ENCODE measurements at places on chromosomes 5 and 9.
A peak's percentile ranks its signal among the peaks of the same experiment; 100 is the strongest.

DNA sequence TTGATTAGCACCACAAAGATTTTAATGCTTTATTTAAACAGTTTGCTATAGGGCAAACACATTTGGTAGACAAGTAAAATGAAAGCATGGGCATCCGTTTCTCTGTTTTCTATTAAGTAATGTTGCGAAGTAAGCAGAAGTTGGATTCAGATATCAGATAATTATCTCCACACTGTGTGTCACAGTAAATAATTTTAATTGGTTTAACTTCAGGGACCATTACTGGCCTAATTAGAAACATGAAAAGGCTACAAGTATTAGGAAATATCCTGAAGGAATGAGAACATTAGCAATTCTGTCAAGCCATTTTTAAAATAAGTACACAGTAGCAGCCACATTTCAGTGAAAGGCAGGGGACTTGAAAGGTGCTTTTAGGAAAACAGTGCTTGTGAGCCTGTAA, 975.4 kb downstream of the NR2F1-AS1 start:
- no peak for DNase-seq

DNA sequence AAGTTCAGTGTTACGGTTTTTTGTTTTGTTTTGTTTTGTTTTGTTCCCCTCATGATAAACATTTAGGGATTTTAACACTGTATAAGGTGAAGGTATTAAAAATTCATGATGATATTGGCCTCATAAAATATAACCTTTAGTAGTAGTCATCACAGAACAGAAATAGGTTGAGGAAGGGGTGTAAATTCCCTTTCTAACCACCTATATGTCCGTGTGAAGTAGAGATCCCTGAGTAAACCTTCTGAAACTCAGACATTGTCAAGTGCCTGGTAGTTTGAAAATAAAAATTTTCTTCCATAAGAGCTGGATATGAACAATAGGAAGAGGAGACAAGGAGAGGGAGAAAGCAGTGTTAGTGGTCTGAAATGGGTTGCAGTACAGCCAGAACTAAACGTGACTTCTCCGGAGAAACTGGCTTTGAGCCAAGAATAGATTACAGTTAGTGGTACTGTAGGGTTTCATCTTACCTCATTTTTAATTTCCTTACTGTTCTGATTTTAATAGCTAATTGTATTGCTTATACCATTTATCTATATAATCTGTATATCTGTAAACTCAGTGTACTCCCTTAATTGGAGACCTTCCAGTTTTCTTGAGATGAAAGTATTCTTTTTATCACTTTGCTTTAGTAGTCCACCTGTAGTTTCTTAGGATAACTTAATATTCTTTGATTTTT, 18.3 kb downstream of the UGCG start:
- DNase-seq = no peak

DNA sequence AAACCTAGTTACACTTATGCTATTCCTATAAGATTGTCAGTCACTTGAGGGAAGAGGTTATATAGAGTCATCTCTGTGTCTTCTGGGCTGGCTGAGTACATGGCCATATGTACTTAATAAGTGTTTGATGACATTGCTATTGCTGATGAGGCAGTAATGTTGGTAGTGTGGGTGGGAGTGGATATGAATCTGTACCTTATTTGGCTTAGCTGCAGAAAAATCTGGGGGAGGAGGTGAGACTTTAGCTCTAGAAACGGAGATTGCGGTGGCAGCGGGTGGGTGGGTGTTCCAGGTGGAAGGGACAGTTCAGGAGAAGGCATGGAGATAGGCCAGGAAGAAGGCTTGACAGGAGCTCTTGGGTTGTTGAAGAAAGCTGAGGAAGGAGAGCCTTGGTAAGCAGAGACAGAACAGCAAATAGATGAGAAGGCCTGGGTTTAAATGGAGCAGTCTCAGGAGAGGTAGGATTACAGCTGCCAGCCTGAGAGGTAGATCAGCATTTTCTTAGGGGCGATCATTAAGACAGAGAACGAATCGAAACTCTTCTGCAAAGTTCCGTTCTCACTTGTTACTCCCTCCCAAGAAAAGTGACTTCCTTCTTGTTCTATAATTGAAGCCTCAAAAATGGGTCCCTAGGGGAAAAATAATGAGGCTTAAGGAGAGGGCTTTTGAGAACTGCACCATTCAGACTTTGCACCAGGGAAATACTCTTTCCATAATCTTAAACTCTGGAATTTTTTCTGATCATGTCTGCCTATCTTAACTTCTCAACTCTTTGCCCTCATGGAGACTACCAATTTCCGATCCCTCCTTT, 160.5 kb downstream of the UNC13B start:
- no peak for DNase-seq

- DNase-seq = no peak
Observed at GRCh38 chr5:98110282-98110691, 663.2 kb upstream of the RGMB start.

- DNase-seq = no peak
Observed at GRCh38 chr5:31770998-31771397, 132.1 kb downstream of the PDZD2 start.

GRCh38 chr5:194603-195209, 3.4 kb downstream of the LRRC14B start:
- no peak for DNase-seq

- no peak for DNase-seq
Observed at GRCh38 chr9:130159915-130160670, 12.1 kb upstream of the NCS1 start.

DNA sequence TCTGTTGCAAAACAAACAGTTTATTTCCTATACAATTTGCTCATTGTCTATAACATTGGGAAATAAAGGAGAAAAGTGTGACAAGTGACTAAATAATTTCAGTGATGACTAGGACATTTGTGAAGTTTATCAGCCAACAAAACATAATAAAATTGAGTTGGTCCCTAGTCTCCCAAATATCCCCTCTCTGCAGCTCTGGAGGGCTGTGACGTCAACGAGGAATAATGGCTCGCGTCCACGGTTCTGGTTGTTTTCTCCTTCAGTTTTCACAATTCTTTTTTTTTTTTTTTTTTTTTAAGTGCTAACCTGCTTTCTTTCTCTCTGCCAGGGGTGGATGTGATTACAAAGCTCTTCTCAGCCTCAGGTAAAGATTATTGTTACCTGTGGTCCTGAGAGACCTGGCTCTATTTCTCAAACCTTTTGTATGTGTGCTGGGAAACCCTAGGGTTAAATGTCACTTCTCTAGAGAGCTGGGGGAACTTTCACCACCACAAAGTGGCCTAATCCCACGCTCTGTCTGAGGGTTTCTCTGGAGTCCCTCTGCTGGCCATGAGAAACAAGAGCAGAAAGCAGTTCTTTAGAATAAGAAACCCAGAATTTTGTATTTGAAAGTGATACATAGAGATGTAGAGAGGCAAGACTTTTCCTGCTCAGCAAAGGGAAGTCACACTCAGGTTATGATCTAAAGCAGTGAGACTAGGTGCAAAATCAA, 36.2 kb upstream of the ANKRD55 start:
- DNase-seq = peak; percentile 11

- no peak for DNase-seq
Observed at GRCh38 chr9:123127512-123128075, 94.1 kb downstream of the GPR21 start.

- DNase-seq = no peak
Observed at GRCh38 chr5:123261752-123262151, 161.5 kb downstream of the CEP120 start.

- peak; percentile 71 for DNase-seq
Observed at GRCh38 chr9:129068990-129069861, 11.7 kb upstream of the DOLPP1 start.

- no peak for DNase-seq
Observed at GRCh38 chr5:137622850-137623249, 113.0 kb downstream of the KLHL3 start.

DNA sequence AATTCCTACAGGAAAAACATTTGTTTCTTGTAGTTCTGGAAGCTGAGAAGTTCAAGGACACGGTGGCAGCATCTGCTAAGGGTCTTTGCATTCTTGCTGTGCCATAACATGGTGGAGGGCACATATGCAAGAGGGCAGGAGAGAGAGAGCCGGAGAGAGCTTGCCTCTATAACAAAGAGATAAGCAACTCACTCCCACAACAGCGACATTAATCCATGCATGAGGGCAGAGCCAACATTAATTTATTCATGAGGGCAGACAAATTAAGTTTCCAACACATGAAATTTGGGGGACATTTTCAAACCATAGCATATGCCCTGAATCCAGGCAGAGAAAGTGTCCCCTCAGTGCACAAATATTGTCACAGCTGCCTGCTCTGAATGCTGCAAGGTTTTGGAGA, 4.4 kb upstream of the GTF3C5 start:
- DNase-seq = no peak

DNA sequence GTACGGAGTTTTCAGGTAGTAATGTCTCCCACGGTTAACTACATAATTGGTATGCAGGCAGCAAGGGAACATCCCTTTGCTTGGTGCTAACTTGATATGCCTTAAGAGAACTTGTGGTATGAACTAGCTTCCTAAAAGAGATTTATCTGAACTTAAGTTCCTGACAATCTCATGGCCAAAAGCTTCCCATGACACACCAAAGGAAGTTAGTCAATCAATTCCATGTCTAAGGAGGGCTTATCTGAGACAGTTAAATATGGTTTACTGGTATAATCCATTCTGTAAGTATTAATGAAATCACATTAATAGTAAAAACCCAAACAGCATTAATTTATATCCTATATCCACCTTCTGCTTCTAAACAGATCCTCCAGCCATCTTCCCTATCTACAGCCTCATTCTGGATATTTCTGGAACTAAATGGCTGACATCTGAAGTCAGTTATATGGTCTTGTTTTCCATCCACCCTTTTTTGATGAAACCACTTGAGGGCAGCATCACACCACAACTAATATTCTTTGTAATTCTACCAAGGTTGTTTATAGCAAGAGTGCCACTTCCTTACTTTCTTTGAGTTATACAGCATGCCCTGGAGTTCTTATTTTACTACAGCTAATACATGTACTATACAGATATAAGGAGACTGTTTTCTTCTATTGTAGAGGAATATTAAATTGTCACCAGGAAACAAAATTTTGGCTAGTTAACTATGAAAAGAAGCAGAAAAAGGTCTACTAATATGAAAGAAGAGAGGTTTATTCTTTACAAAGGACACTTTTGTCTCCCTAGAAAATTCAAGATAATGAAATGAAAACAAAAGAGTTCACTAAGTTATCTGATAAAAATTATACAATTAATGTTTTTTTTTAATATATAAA, 34.7 kb downstream of the SHOC1 start:
- DNase-seq = peak; percentile 67

GRCh38 chr5:169934990-169935389, 45.3 kb downstream of the INSYN2B start:
- no peak for DNase-seq

DNA sequence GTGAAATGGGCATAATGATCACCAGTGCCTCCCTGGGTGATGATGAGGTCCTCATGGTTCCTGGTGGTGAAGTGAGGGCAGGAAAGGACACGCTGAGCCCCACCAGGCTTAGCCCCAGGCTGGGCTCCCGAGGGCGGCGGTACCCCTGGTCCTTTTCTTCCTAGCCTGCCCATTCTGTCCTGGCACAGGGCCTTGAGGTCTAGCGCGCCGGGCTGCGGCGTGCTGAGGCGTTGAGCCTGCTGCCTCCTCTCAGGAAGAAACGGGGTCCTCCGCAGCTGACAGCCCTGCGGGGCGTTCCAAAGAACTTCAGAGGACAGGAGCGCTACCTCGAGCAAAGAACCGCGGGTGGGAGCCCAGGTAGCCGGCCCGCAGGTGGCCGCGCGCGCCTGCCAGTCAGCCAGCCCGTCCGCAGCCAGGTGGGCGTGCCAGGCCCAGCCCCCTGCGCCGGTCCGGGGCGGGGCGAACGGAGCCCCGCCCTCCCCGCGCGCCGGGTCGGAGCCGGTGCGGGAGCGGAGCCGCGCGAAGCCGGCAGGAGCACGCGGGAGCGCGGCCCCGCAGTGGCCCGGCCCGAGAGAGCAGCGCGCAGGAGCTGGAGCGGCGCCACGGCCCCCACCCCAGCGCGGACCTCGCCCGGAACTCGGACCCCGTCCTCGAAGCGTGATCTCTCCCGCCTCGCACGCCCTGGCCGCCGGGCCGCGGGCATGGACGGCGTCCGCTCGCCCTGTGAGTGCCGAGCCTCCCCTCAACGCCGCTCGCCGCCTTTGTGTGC, at the start of gene WNK2:
Gene WNK2 (plus strand): TSS at position 477 of the 769 bp plus-strand sequence. CDS start 791 bp downstream, outside the sequence.
- peak; percentile 55 for DNase-seq

DNA sequence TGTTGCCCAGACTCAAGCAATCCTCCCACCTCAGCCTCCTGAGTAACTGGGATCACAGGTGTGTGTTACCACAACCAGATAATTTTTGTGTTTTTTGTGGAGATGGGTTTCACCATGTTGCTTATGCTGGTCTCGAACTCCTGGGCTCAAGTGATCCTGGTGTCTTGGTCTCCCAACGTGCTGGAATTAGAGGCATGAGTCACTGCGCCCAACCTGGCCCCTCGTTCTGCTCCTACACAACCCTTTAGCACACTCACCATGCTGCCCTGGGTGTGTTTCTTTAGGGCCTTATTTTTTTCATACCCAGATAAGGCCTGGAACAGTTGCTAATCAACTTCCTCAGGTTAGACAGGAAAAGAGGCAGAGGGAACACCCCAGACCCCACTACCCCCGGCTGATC, 2.6 kb downstream of the PDZD2 start:
- DNase-seq = no peak

DNA sequence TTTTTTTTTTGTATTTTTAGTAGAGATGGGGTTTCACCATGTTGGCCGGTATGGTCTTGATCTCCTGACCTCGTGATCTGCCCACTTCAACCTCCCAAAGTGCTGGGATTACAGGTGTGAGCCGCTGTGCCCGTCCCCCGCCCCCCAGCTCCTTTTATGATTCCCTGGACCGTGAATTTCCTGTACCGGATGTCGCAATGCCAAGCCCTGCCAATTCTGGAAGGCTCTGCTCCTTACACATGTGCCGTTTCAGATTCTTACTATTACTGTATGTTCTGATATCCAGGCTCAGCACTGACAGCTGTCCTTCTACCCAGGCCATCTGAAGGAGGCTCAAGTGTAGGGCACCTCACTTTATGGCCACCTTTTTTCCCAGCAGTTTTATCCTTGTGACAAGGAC, 100.1 kb downstream of the PLCXD3 start:
- no peak for DNase-seq

GRCh38 chr9:136044971-136045594, 50.0 kb downstream of the NACC2 start:
- no peak for DNase-seq

DNA sequence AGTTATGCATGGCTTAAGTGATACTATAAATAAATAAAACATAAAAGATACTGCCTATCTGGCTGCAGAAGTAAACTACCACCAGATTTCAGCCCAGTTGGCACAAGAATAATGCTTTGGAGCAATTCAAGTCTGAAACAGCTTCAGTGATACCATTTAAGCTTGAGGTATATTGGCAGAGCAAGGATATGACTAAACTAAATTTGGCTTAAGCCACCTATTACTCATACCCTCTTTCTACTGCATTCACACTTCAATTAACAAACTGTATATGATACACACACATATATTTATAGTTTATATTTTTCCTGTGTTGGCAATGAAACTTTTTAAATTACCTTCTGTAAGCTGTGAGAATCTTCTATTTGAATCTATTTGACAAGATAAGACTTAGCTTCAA, 431.9 kb downstream of the ANXA1 start:
- DNase-seq = no peak

- DNase-seq = no peak
Observed at GRCh38 chr9:6620353-6620752, 25.2 kb downstream of the GLDC start.

All from CD4-positive, alpha-beta T cell treated with Interleukin-6 for 4 hours (primary cell).